ENCODE measurements at places on chromosomes 13 and 19. TPM values are rescaled to one million over a fixed set of nuclear protein-coding genes. Genes with fewer than 3 reads are reported as not detected.
A peak's percentile ranks its signal among the peaks of the same experiment; 100 is the strongest.

GRCh38 chr13:77267362-77267761, 59.5 kb downstream of the MYCBP2 start:
- no peak for DNase-seq

DNA sequence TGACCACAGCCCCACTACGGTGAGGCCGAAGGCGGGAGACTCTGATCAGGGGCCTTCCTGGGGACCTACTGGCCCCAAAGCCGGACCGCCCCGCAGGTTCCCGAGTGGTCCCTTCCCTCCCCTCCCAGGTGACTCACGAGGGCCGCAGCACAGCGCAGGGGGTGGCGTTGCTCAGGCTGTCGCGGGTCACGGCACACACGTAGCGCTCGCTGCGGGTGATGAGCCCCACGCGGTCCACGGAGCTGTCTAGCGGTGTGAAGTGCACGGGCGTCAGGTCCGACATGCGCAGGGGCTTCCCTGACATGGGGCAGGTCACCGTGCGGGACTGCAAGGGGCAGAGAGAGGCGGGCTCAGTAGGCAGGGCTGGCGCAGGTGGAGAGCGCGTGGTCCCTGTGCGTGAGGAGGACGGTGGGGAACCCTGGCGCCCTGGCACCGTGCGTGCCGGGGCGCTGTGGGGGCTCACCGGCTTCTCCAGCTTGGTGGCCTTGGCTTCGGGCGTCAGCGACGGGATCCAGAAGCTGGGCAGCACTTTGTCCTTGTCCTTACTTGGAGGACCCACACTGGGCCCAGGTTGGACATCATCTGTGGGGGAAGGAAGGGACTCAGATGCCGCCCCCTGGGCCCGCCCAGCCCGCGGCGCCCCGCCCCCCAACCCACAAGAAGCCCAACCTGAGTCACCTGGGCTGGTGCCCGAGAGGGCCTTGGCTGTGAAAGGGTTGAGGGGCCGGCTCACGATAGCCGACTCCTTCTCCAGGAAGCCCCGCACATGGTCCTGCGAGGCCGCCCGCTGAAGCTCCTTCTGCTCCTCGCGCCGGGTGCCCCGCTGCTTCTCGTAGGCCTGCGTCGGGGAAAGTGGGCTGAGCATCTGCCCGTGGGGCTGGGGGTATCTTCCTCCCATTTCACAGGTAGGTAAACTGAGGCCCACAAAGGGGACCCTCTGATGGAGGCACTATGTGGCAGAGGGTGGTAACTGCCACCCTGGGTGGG, 23.7 kb downstream of the NOSIP start:
- DNase-seq = peak; percentile 29

SHISA7 gene
- 1.1 TPM for polyA plus RNA-seq

HIPK4 gene
- polyA plus RNA-seq = 0.10 TPM

GRCh38 chr19:3110126-3110825, 16.1 kb downstream of the GNA11 start:
- DNase-seq = no peak

- DNase-seq = no peak
These were observed 107.8 kb downstream of the ELF1 start for GRCh38 chr13:40911341-40911740.

GRCh38 chr13:45799451-45799850, 52.1 kb downstream of the SIAH3 start:
- DNase-seq = no peak

Measured in large intestine (tissue), 12 donors.